ENCODE measurements at places on chromosomes 12 and 14. TPM values are rescaled to one million over a fixed set of nuclear protein-coding genes. Genes with fewer than 3 reads are reported as not detected.

- no peak for DNase-seq
Observed at GRCh38 chr14:24920265-24921075, 129.5 kb downstream of the STXBP6 start.

DNA sequence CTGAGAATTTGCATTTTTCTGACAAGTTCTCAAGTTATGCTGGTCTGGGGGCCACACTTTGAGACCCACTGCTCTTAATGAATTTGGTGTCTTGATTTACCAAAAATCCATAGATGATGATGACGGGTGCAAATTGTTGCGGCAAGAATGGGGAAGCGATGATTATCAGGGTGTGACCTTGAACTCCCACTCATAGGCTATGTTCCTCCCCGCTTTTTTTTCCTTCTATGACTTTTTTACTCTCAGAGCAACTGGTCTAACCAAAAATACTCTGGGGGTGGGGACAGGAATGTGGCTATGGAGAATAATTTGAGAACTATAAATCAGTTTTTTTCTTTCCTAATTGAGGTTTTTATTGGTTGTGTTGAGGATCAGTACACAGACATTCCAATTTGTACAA lies 83.6 kb downstream of the PPFIBP1 start:
- no peak for DNase-seq

GRCh38 chr14:101893759-101894158 lies 70.6 kb upstream of the DYNC1H1 start:
- DNase-seq = no peak

GRCh38 chr14:26180221-26180620 lies 417.6 kb downstream of the NOVA1 start:
- DNase-seq = no peak

- DNase-seq = no peak
Observed at GRCh38 chr12:75611041-75611440, 99.6 kb upstream of the KRR1 start.

EXOC3L4 gene
- polyA plus RNA-seq = 2.6 TPM

Data from left renal cortex interstitium (tissue), 4 donors.